Thoracic aorta (tissue), 2 donors: ENCODE measurements at places on chromosomes 1 and 21.

- no peak for DNase-seq
These were observed 48.0 kb upstream of the TMEM125 start for GRCh38 chr1:43221797-43222196.

- DNase-seq = no peak
These were observed 108.2 kb upstream of the ACTRT2 start for GRCh38 chr1:2913091-2913490.

DNA sequence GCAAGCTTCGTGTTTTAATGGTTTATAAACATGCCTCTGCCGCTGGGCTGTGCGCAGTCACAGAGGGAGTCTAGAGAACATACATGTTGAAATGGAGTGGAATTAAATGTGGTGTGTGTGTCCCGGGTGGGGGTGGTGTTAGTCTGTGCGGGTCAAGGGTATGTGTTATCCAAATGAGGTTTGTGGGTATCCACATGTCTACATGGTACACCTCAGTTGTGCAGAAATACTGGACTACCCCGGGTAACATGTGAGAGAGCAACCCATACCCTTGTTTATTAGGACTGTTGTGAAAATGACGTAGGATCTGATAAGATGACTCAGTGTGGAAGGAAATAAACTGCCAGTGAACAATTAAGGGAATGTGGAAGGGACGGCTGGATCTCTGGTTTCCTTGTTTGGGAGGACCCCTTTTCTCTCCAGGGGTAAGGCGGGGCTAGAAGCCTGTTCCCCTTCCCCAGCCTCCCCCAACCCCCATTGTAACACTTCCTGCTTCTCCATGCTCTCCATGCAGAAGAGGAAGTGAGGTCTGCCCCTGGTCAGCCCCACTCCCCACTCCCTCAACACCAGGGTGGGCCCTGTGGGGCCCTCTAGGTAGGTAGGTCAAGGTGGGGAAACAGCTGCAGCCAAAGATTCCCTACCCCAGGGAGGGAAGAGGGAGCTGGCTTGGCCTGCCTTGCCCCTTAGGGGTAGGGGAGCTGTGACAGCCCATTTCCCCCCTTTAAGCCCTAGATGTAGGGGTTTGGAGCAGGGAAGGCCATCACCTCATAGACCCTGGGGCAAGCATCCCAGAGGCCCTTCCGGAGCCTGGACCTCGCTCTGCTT lies 690 bp downstream of the EPS8L3 start:
- DNase-seq = no peak

GRCh38 chr1:42739753-42740700 lies at the start of gene CLDN19:
CLDN19 (minus strand) TSS chr1:42740236; CDS start chr1:42740063, 173 bp downstream.
- no peak for DNase-seq

DNA sequence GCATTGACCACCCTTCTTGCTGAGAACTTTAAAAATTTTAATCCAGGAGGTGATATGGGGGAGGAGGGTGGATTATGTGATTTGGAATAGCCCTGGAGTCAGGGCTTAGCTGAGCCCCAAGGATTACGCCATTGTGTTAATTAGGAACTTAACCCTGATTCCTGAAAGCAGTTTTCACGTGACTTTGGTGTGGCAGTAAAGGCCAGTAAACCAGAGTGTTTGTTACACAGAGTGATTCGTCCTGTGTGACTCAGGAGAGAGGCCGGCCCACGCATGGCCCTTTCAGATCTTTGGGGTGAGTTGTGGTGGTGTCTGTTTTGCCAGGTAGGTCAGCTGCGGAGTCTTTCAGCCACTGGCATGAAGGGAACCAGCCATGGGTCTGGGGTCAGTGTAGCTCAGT lies 107.6 kb downstream of the NOS1AP start:
- DNase-seq = no peak

DNA sequence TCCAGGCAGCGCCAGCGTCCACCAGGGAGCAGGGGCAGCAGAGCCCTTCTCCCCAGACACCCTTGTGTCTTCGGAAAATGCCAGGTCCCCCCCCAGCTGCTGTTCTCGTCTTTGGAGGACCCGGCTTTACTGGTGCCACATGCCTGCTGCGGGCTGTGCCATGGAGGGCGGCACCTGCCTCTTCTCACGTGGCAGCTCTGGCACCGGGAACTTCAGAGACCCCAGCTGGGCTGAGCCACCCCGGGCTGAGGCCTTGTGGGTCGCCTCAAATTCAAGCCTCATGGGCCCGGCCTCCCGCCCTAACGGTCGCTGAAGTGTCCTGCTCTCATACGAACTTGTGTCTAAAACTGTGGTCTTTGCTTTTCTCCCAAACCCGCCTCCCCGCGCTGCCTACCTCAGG lies 27.0 kb upstream of the C1orf159 start:
- DNase-seq = no peak

DNA sequence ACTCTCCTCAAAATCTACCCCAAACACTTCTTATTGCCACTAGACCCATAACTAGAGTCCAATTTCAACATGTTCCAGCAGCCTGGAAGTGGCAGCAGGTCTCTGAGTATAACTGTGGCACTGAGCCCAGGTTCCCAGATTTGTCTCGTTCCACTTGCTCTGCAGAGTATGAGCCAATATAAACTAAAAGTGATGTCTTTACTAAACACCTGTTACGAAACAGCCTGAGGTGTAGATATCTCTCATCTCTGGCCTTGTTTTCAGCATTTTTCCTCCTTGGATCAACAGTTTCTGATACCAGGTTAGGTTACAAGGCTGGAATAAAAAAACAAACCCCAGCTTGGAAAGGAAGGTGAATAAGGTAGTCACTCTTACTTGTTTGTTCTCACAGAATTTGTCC lies 25.2 kb upstream of the PRDX6 start:
- no peak for DNase-seq

- no peak for DNase-seq
These were observed 4.8 kb downstream of the TBX19 start for GRCh38 chr1:168285521-168285790.

GRCh38 chr1:35707601-35708440 lies 10.9 kb downstream of the C1orf216 start:
- no peak for DNase-seq

DNA sequence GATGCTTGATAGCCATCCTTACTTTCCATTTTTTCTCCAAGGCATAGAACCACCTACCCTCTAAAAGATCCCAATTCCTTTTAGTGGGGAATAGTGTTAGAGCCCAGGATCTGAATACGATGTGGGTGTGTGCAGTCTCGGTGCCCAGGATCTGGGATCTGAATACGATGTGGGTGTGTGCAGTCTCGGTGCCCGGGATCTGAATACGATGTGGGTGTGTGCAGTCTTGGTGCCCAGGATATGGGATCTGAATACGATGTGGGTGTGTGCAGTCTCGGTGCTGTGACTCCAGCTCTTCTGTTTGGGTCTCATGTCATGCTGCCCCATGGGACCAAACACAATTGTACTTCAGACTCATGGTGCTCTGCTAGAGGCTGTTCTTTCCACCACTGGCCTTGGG lies 265.5 kb downstream of the TRABD2B start:
- no peak for DNase-seq

DNA sequence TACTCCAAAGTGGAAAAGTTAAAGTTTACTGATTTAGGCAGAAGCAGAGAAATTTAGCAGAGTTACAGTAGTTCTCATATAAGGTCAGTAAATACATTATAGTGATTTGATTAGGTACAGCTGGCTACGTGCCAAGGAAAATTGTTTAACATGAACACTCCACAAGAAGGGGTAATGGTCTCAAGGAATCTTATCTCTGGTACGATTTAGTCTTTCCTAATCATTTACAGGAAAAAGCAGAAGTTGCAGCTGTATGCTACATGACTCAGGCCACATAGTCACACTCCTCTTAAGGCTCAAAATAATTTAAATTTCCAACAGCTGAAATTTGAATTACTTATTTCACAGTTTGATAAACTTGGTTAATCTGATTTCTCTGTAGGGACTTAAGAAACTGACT lies 36.9 kb upstream of the OR2B11 start:
- DNase-seq = no peak

GRCh38 chr1:26794391-26794790 lies 6.6 kb downstream of the PIGV start:
- no peak for DNase-seq

DNA sequence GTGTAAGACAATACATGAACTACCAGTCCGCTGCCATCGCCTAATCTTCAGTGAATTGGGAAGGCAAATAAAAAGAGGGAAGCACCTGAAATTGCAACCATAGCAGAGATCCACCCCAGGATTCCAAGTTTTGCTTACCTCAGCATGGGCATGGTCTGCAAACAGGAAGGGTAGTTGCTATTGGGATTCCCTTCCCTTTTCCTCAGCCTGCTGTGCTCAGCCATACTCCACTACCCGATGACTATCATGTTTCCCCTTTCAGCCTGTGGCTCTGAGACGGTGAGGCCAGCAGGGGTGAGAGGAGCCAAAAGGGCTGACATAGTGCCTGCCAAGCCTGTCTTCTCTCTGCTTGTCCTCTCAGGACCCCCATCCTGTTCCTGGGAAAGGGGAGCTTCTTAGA lies 64.2 kb downstream of the GPR137B start:
- no peak for DNase-seq

DNA sequence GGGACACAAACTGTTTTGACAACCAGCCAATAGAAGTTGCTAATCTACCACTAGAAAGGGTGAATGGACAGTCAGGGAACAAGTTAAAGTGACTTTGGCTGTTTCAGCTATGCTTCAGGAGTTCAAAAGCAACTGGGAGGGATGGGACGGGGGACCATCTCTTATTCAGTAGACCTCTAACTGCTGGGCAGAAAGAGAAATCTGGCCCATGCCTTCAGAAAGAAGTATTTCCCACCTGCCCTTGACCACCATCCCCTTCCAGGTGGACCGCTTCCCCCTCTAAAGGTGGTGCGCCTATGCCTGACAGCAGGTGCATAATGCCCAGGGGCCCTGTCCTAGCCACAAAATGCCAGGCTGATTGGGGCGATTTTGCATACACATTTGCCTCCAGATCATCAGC lies 5.2 kb downstream of the ITPKB start:
- no peak for DNase-seq

- no peak for DNase-seq
These were observed 2.4 kb downstream of the SH2D5 start for GRCh38 chr1:20729990-20730689.

- no peak for DNase-seq
These were observed 48.9 kb upstream of the ZNF326 start for GRCh38 chr1:89945852-89946476.

DNA sequence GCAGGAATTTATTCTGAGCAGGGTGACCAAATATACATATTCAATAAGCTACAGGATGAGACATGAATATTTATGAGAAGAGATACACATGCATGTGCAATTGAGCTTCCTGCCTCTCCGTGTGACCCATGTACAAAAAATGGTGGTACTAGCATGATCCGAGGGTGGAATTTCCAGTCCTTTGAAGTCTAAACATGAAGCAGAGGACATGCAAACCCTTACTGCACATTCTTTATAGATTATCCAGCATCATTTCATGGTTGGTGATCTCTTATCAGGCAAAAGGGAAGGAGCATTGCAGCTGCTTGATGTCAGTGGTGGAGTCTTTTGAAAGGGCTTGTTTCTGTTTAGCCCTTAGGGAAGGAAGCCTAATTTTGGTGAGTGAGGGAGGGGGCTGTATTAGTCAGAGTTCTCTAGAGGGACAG lies 448.6 kb downstream of the SETD4 start:
- no peak for DNase-seq

DNA sequence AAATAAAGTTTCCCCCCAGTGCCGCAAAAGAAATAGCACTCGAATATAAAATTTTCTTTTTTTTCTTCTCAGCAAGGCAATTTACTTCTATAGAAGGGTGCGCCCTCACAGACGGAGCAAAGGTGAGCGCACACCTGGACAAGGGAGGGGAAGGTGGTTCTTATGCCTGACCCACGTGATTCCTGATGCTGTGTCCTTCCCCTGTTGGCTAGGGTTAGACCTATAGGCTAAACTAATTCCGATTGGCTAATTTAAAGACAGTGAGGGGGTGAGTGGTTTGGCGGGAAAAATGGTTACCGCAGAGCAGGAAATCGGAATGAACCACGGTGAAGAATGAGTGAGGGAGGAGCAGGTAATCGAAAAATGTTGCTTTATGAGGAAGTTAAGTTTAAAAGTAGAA lies 607 bp upstream of the FAAH start:
- DNase-seq = no peak

DNA sequence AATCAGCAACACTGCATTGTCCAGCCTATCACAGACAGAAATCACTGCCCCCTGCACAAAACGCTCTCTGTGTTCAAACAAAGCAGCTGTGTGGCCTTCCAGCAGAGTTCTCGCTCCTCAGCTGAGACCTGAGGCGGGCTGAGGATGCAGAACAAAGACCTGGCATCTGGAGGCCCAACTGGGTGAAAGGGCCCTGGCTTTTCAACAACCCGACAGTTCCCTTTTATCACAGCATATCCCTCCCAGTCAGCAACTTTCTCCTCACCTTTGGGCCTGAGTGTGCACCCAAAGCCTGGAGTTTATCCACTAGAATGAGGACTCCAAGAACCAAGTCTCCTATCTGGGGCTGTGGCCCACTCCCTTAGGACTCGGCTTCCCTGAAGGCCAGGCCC lies 42.6 kb upstream of the A3GALT2 start:
- DNase-seq = no peak

- DNase-seq = no peak
These were observed 39.0 kb upstream of the TMEM52 start for GRCh38 chr1:1958071-1958541.

DNA sequence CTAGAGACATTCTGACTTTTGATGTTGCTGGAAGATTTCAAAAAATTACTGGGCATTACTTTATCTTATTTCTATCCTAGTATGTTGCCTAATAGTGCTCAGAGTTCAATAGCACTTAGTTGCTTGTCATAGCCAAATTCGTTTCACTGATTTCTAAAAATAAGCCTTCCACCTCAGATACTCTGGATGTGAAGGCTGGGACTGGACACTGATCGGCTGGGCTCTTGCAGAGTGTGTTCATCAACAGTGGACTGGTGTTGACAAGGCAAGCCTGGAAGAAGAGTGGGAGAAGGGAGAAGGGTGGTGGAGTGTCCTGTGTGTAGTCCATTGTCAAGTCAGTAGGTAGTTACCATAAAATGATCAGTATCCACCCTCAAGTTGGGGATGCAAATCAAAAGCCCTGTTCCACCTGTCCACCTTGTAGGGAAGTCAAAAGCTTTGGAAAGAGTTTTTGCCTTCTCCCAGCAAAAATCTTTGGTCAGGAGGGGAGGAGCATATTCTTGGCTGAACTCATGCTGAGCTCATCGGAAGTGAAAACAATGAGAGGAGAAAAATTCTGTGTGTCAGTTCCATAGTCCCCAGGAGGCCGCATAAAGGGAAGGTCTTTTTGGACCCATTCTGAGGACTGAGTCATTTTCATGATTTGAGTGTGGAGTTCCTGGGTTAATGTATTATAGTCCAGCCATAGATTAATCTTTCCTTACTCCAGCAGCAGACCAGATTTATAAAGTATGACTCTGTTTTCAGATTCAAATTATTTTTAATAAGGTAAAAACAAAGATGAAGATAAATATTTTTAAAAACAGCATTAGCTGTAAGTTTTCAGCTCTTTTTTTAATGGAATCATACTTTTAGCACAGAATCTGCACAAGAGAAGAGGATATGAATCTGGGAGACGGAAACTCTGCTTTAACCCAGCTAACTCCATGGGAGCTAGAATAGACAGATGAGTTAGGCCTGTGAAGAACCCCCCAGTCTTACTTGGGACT lies 99.5 kb upstream of the BMP8A start:
- no peak for DNase-seq
